Stimulated activated CD8-positive, alpha-beta memory T cell treated with anti-CD3 and anti-CD28 coated beads, Interleukin-4, amount 100 ng/mL, for 48 hours (primary cell): ENCODE measurements at places on chromosomes 4 and X.

DNA sequence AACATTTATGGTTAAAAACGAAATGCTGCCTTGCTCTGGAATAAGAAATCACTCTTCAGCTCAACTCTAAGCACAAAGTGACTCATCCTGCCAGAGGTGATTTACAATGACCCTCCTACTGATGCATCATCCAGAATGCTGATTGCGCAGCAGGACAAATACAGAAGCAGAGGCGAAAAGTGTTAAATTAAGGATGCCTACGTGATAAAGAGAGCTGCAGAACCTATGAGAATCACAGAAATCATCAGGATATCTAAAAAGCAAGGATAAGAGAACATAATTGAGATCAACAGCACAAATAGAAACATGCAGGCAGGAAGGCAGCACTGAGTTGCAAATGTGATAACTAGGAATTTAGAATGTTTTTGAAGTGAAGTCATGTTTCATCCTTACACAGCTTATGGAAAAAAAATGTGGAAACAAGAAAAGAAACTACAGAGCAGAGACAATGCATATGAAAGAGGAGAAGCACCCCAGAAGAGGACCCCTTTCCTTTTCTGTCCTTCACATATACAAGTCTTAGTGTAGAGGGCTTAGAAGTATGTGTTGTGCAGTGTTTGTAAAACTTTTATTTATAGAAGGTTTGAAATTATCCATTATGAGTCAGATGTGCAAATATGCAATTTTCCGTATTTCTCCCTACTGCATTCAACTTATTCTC, 188.4 kb downstream of the SLC7A11 start:
- no peak for DNase-seq

GRCh38 chr4:169024762-169025161, 14.7 kb upstream of the CBR4 start:
- DNase-seq = no peak

GRCh38 chr4:102783006-102783405, 22.2 kb upstream of the MANBA start:
- DNase-seq = no peak

- DNase-seq = no peak
These were observed 166.0 kb downstream of the STAG2 start for GRCh38 chrX:124127496-124127895.

GRCh38 chr4:86043755-86044592, 315.9 kb downstream of the MAPK10 start:
- DNase-seq = no peak

DNA sequence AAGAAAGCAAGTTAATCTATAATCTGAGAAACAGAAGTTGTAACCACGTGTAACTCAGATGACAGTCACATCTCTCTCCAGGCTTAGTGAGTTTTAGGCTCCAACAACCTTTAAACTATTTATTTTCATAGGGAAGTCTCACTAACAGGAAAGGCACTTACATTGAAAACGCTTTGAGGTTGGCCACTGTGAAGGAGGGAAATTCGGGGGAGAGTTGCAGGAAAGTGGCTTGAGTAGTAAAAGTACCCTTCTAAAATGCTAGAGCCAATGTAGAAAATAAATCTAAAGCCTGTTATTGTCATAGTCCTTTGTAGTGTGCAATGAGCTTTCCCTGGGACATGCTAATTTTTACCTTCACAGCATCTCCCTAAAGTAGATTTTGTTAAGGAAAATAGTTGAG, 995 bp upstream of the NFXL1 start:
- DNase-seq = no peak
